CD4-positive, CD25-positive, alpha-beta regulatory T cell (primary cell): ENCODE measurements at places on chromosomes 16 and 17. TPM values are rescaled to one million over a fixed set of nuclear protein-coding genes. Genes with fewer than 3 reads are reported as not detected.

DNA sequence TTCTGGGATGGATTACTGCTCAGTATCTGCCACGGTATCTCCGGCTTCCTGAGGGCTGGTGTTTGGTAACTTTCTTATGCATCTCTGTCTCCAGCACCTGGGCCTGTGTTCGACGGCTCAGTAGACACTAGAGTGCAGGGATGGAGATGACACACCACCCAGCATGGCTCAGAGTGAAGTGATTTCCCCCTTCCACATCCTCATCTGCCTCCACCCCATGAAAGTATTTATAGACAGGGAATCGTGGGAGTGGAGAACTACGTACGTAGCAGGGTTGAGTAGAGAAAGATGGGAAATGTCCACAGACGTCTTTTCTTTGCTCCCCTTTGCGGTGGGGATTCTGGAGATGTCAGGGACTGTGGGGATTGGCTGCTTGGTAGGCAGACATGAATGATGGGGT lies 11.8 kb upstream of the SLC25A19 start:
- DNase-seq = no peak

The SLC5A11 gene
- total RNA-seq = not detected

DNA sequence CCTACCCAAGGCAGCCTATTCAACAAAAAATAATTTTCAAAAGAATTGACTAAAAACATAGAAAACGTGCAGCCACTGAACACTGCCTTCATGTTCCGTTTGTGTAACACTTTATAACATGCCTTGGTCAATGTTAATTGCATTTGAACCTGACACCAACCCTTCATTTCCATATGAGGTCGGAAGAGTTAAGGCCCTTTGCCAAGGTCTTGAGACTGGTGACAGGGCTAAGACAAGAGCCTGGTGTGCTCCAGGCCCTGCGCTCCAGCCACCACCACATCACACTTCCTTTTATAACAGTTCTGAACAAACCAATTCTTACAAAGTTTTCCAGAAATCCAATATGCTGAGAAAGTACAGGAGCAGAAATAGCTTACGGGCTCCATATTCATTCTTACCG lies 4.2 kb downstream of the BBS2 start:
- no peak for DNase-seq

DNA sequence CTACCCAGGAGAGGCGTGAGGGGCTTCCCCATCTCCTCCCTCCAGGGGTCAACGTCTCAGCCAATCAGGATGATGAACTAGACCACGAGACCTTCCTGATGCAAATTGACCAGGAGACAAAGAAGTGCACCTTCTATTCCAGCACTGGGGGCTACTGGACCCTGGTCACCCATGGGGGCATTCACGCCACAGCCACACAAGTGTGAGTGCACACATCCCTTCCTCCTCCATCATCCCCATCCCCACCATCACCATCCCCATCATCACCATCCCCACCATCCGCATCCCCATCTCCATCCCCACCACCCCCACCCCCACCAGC lies 6.8 kb downstream of the FSCN2 start:
- no peak for DNase-seq

The CD300A gene
- total RNA-seq = 4.8 TPM

DNA sequence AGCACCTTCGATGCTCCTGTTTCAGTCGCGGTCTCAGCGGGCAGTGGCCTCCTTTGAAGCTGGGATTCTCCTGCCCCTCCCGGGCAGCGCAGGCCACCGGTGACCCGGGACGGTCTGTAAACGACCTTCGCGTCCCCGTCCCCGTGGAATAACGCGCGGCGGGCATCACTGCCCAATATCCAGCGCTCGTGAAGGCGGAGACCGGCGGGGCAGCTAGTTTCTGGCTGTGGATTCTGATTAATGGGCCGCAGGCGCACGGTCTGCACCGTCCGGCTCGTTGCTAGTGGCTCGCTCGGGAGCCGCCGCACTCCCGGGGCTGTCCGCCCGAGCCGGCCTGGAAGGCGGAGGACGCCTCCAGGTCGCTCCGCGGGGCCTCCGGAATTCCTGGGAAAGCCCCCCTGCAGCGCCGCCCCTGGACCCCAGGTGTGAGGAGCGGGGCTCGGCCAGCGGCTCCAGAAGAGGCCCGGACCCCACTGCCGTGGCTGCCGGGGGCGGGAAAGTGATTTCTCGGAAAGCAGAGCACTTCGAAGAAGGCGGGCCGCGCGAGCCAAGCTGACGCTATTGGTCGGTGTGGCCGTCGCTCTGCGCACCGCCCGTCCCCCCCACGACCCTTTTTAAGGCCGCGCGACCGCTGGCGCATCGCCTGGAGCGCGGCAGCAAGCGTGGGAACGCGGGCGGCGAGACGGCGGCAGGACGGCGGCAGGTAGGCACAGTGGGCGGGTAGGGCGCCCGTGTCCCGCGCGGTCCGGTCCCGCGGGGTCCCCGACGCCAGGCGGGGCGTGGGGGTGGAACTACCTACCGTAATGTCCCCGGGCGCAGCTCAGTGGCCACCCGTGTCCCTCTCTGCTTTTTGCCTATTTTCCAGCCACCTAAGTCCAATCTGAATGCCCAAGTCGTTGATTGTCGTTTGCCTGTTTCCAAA lies at the start of gene IRF8:
Gene IRF8, plus strand, starts transcription at position 642 of the 922 bp plus-strand sequence. CDS start 3,854 bp downstream, outside the sequence.
- peak; percentile 17 for DNase-seq

The HOXB9 gene
- total RNA-seq = 0.25 TPM

GRCh38 chr17:8698162-8698971 lies 46.3 kb downstream of the CCDC42 start:
- DNase-seq = no peak

The PERCC1 gene
- not detected for total RNA-seq

The PRSS36 gene
- 0.39 TPM for total RNA-seq

DNA sequence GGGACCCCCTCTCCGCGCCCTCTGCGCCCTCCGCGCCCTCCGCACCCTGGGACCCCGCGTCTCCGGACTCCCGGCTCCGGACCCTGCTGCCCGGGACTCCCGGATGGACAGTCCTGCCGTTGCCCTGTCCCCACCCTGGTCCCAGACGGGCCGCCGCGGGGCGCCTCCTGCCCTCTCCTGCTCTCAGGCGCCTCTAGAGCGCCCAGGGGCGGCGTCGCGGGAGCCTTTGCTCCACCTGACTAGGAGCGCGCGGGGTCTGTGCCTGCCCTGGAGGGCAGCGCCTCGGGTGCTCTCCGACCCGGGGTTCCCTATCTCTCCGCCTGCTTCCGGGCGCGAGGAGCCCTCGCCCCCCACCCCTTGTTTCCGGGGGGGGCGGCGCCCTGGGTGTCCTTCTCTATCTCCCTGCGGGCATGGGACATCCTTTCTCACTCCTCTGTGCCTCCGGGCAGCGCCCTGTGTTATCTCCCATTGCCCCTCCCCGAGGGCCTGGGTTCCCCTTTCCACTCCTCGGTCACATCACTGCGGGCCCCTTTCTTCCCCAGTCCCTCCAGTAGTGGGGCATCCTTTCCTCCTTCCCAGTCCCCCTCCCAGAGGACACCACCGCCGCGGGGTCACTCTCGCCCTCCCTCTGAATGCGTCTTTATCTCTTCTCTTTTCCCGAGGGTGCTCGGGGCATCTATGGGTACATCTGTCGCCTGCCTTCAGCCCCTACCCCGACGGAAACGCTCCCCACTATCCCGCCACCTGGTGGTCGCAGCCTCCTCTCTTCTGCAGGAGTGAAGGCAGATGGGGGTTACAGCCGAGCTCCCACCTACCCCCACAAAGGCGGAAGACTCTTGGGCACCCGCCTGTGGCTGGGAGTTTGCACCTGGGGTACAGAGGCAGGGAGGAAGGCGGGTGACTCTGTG lies 875 bp downstream of the PRKCB start:
- peak; percentile 53 for DNase-seq

DNA sequence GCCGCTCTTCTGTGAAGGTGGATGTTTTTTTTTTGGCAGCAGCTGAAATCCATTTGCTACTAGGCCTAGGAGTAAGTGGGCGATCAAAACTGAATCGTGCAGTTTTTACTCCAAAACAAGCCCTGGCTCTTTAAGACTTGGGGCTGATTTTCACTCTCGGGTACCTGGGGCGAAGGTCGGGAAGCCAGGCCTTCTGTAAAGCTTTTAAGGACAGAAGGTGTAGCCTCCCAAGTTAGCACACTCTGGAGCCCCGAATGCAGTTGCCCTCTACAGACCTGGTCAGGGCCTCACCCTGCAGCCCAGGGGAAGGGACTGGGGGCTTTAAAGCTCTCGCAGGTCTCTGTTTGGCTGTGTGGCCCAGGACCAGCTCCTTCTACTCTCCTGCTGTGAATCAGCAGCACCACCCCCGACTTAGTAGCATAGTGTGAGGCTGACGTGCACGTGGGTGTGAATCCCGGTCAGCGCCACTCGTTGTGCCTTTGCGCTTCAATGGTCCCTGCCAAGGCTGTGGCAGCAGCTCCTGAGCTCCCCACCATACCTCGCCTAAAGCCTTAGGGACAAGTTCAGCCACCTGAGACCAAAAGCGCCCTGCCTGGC lies 49.9 kb downstream of the TMEM235 start:
- DNase-seq = no peak

The HCRT gene
- total RNA-seq = not detected
